Esophagus squamous epithelium (tissue), 5 donors: ENCODE measurements at places on chromosomes 7 and 10.

DNA sequence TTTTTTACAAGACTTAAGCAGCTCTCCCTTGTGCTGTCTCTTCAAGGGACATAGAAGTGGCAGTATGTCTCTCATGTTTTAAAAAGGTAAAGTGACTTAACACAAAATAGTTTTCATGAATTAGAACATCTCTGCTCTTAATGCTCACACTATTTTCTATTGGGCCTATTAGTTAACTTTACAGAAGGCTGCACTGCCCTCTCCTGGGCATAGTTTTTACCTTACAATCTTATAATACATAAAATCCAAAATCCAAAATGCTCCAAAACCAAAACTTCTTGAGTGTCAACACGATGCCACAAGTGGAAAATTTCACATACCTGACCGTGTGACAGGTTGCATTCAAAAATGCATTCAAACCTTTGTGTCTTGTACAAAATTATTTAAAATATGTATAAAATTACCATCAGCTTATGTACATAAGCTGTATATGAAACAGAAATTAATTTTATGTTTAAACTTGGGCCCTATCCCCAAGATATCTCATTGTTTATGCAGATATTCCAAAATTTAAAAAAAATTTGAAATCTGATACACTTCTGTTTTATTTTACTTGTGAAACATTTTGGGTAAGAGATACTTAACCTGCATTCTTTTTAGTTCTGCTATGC is 25.8 kb downstream of the TES start:
- DNase-seq: no peak

DNA sequence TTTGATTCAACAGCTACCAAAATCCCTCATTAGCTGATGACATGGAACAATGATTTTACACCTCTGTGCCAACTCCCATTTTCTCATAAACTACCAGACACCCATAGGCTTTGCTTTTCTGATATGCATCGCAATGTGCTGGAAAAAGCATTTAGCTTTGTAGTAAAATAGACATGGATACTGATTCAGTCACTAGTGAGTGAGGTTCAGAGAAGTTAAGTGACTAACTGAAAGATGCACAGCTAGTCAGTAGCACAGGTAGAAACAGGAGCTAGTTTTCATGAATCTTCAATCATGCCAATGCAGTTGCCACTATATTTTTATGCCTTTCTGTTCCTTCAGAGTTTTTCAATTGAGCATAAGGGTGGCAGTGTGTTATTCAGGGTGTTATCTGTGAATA is 38.7 kb downstream of the PRKG1 start:
- no peak for DNase-seq

GRCh38 chr7:158129037-158130022 is 458.3 kb downstream of the PTPRN2 start:
- DNase-seq: no peak

- DNase-seq: no peak
Observed at GRCh38 chr7:35681231-35682029, 13.5 kb downstream of the HERPUD2 start.

DNA sequence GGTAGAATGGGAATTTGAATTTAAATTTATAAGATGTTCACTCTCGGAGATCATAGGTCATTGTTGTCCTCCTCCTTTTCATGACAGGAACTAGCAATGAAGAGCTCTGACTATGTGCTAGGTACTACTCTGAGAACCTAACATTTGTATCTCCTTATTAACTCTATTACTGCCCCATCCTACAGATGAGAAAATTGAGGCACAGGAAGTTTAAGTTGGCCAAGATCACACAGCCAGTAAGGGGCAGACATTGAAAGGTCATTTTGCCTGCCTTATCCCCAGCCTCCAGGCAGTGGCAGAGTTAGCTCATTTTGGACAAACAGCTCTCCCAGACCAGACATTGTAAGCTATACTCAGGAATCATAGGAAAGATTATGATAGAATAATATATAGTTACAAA is 6.0 kb downstream of the SRGN start:
- no peak for DNase-seq

DNA sequence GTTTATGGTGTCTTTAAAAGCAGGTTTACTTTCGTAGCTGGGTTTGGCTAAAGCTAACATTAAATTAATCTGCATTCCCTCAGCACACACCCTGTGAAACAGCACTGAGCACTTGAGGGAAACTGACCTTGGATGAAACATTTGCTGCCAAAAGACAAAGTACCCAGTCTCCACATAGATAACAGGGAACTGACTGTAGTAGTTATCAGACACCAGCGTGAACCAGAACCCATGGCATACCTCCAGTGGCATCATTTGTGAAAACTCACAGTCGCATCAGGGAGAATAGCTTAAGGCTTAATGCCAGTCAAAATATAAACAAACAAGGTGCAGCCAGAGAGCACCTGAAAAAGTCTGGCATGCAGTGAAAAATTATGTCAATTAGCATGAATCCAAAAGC is 357.8 kb upstream of the C7orf33 start:
- DNase-seq: no peak

- no peak for DNase-seq
Observed at GRCh38 chr7:21972397-21972784, 26.7 kb upstream of the CDCA7L start.

GRCh38 chr7:88254721-88255424 is 35.0 kb upstream of the SRI start:
- no peak for DNase-seq

DNA sequence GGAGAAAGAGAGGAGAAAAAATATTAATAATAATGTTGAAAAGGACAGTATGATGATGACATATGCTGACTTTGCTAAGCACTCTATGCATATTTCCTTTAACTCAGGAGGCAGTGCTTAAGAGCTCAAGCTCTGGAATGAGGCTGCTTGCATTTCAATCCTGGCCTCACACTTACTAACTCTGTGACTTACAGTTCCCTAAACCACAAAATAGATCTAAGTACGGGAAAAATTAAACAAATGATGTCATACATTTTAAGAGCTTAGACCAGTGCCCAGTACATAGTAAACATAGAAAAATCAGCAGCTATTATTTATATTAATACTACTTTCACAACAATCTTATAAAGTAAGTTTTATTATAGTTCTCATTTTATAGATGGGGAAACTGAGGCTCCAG is 61.3 kb downstream of the GFRA1 start:
- DNase-seq: no peak

- no peak for DNase-seq
Observed at GRCh38 chr7:131425992-131426391, 98.3 kb downstream of the MKLN1 start.

GRCh38 chr10:9868499-9868898 is 1149.2 kb upstream of the CELF2 start:
- DNase-seq: no peak

- no peak for DNase-seq
Observed at GRCh38 chr10:82572744-82573143, 697.8 kb downstream of the NRG3 start.

DNA sequence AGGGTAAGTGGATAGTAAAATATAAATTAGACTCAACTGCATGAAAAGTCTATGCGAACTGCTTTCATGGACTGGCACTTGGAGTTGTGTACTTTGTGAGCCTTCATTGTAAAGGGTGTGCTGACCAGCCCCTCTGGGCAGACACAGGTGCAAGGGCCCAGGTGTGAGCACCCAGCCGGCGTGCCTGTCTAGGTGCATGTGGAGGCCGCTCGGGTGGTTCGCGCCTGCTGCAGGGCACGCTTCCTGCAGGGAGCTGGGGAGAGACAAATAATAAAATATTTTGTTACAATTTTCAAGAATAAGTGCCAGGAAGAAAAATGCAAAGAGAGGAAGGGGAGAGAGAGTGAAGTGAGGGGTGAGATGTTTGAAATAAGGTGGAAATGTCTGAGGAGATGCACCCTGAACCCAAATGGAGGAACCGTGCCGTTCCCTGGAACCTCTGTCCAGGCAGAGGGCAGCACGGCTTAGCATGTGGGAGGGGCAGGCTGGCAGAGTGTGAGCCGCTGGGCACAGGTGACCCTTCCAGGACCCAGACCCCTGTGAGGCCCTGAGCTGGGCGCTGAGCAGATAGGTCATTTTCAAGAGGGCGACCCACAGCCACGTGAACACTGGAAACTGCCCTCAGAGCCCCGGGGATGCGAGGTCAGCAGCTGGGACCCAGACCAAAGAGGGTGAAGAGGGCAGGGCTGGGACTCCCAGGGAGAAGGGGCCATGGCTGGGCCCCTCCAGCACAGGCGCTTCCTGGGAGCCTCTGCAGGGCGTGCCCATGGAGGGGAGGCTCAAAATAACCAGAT is 28.7 kb downstream of the RNF32 start:
- no peak for DNase-seq

GRCh38 chr7:51303142-51303525 is 13.5 kb downstream of the COBL start:
- no peak for DNase-seq

DNA sequence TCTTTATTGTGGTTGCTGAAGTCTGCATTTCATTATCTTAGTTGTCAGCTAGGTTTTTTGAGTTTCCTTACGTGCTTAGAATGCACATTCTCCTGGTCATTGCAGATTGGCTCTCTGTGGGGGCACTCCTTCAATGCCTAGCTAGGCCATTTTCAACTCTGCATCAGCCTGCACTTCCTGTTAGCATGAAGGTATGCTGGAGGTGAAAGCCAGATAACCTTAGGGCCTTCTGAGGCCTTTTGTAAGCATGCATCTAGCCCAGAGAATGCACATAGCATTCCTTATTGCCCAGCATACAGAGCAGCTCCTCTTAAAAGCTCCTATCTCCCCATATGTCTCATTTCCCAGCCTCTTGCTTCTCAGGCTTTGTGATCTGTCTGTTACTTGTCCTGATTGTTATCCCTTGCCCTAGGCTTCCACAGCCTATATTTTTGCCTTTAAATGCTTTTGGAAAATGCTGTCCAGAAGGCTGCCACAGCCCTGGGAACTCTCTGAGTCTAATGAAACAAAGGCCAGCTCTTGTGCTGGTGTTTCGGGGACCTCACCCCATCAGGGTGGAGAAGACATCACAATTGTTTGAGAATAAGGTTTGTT is 108.1 kb upstream of the IGFBP3 start:
- DNase-seq: no peak

DNA sequence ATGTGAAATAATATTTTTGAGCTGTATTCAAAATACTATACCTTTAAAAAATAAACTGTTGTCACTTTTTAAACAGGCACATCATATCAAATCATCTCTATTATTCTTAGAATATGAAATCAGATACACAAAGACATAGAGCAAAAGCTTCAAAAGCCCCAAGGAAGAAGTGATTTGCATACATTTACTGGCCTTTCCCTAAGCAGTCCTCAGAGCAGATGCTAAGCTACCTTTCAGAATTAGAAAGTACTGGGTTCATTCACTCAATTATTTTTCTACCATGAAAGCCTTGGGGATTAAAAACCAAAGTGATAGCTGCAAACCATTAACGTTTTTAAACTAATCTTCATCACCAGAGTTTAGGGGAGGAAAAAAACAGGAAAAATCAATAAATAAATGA is 55.8 kb upstream of the RNF148 start:
- no peak for DNase-seq

DNA sequence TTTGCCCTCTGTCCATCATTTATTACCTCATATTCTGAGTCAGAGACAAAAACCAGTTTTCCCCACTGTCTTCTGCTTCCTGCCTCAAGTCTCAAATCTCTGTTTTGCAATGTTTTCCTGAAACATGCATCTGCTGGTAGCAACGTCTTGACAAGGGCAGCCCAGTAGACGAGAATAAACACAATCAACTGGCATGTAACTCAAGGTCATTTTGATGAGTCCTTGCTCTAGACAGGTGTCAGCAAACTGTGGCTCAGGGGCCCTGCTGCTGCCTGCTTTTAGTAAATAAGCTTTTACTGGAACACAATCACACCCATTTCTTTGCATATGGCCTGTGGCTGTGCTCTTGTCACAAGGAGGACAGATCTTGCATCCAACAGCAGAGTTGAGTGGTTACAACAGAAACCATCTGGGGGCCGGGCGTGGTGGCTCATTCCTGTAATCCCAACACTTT is 59.8 kb downstream of the ITIH5 start:
- no peak for DNase-seq

- DNase-seq: no peak
Observed at GRCh38 chr10:60871215-60871614, 72.8 kb downstream of the RHOBTB1 start.
